AG08396 (cell line): ENCODE measurements at places on chromosomes 2 and 18.

- no peak for DNase-seq
These were observed 505 bp upstream of the ACYP2 start for GRCh38 chr2:54114936-54115283.

DNA sequence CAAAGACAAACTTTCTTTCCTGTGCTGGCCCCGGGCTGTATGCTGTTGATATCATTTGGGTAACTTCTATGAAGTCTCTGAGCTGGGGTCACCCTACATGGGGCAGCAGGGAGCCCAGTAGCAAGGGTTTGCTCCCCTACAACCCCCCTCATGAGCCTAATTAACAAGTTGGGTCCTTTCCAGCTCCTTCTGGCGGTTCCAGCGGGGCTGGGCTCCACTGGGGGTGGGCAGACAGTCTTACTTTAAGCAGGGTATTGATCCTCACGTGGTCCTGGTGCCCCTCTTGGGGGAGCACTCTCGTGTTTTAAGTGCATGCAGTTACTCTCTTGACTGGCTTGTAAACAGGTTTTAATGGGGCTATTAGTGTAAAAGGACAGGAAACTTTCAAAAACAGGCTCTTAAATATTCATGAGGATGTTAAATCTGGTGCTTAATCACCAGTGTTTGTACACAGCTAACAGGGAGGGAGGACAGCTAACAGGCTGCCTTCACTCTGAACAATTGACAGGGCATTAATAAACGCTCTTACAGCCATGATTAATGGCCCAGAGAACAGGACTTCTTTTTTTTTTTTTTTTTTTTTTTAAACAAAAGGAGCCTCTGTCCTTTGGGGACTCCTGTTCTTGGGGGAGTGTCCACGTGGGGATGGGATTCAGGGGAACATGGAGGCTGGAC lies 36.6 kb upstream of the SKOR2 start:
- DNase-seq = no peak

DNA sequence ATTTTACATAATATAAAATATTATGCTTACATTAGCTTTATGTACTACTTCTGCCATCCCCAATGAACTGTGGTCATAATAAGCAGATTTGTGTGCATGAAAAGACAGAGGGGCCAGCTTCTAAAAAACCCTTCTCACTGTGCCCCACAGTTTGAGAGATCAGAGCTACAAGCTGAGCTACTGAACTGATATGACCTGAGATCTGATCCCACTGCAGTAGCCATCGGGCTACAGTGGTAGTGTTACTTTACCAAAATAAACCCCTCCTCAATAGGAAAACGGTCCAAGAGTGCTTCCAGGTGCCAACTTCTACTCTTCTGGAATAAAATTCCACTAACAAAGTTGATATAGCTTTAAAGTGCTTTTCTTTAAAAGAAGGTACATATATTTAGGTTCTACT lies 43.1 kb downstream of the IKZF2 start:
- DNase-seq = no peak

DNA sequence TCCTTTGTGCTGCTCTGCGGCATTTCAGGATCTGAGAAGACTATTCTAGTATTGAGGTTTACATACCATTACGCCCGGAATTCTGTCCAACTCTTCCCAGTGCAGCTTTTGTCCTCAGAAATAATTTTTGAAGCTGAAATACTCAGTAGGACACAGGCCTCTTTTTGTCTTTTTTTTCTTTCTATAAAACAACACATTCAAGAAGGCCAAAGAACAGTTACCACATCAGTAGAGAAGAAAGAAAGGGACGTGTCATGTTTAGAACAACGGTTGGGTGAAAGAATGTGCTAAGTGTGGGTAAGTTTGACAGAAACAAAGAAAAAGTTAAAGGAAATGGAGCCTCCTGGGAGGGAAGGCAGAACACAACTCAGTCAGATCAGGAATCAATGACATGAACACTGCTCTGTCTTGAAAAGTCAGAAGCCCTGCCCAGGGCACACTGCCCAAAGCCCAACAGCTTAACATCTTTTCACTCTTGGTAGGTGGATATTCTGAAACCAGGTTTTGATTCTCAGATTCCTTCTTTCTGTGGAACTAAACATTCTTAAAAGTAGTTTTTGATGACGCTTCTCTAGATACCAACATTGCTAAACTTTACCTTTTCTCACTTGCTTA lies 198.6 kb upstream of the CWC22 start:
- DNase-seq = no peak

- no peak for DNase-seq
These were observed 178.2 kb downstream of the LOXHD1 start for GRCh38 chr18:46478796-46479195.
